ENCODE measurements at places on chromosomes 5 and 9.

DNA sequence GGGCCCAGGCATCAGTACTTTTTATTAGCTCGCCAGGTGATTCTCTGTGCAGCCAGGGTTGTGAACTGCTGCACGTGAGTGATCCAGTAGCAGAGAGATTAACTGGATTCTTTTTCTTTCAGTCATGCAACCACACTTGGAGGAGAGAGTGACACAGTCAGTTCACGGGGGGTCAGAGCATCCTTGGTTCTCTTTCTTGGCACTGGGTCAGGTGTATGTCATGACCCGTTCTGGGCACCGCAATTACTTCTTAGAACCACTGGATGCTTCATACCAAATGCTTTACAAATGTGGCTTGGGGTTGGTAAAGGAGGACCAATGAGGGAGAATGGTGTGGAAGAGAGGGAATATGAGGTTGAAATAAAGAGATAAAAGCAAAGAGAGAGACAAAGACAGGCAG, 368.7 kb downstream of the MLLT3 start:
- DNase-seq, result no peak

DNA sequence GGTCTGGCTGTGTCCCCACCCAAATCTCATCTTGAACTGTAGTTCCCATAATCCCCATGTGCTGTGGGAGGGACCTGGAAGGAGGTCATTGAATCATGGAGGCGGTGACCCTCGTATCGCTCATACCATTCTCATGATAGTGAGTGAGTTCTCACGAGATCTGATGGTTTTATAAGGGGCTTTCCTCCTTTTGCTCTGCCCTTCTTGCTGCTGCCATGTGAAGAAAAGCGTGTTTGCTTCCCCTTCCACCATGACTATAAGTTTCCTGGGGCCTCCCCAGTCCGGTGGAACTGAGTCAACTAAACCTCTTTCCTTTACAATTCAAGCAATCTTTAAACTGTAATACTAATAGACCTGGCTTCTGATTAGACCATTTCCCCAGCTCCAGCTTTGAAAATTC, 92.2 kb upstream of the SARDH start:
- DNase-seq, result no peak

DNA sequence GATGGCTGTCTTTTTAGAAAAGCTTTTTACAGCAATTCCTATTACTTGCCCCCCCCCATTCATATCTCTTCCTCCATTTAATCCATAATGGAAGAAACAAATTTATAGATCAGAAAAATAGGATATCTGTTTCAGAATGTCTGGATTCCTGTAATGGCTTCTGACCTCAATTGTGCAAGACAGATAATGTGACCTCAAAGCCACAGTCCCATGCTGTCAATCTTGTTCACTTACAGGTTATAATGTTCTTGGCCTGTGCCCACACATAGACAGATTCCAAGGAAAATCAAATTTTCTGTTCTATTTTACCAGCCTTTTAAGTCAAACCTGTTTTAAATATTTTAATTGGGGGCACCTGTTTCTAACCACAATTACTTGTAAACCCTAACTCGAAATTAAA, 143.4 kb downstream of the ENTREP1 start:
- DNase-seq, result no peak

- no peak for DNase-seq
Measured at GRCh38 chr9:87725356-87725899, 491 bp upstream of the CTSL start.

GRCh38 chr9:88747768-88748167, 212.8 kb downstream of the NXNL2 start:
- no peak for DNase-seq

GRCh38 chr9:69324549-69325401, at the start of gene ENTREP1:
TSS of gene ENTREP1 (plus strand) at chr9:69325215. CDS start at chr9:69325310, 95 bp downstream.
- DNase-seq, result peak; percentile 62

GRCh38 chr5:138874771-138875551, at the start of gene LRRTM2:
TSS of gene LRRTM2 (minus strand) at chr5:138875335. CDS start at chr5:138874911, 424 bp downstream.
- peak; percentile 27 for DNase-seq

DNA sequence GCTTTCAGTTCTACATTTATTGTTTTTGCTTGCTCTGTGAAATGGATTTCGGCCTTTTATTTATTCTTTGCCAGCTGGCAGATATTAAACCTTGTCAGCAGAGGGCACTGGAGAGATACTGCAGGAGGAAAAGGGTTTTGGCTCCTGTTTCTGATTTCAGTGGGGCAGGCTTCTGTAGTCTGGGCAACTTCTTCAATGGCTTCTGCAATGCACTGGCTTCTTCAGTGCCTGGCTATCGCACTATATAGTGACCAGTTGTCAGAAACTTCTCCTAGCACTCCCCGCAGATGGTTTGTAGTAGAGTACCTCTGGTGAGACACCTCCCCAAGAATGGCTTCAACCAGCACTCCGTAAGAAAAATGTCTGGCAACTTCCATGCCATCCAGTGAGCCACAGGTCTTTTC, 3.2 kb upstream of the NFX1 start:
- DNase-seq, result peak; percentile 57

GRCh38 chr5:78547183-78547582, 101.4 kb downstream of the LHFPL2 start:
- DNase-seq, result no peak

DNA sequence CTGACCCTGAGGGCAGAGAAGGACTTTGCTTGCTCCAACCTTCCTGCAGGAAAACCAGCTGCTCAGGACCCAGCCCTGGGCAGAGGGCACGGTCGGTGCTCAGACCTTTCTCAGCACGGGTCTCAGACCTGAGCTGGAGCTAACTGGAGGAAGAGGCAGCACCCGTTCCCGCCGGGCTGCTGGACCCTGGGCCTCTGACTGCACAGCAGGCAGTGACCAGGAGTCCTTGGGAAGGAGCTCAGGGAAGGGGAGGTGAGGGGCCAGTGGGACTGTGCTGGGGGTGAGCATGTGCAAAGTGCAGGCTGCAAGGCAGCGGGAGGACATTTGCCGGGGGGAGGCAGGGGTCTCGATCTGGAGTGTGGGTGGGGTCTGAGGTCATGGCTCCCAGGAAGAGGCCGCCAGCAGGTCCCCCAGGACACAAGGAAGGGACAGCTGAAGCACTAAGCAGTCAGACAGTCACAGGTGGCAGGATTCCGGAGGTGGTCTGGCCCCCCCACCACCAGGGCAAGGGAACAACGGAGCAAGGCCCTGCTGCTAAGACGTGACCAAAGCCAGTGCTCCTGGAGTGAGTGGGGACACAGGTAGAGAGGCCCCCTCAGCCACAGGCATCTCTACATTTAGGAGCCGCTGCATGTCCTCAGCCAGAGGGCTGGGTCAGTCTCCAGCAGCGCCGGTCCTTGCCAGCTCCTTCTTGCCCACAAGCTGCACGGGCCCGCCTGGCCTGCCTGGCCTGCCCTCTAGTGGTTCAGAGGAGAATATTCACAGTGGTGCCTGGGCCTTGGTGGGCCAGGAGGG, 4.8 kb upstream of the DPM2 start:
- DNase-seq, result peak; percentile 29

DNA sequence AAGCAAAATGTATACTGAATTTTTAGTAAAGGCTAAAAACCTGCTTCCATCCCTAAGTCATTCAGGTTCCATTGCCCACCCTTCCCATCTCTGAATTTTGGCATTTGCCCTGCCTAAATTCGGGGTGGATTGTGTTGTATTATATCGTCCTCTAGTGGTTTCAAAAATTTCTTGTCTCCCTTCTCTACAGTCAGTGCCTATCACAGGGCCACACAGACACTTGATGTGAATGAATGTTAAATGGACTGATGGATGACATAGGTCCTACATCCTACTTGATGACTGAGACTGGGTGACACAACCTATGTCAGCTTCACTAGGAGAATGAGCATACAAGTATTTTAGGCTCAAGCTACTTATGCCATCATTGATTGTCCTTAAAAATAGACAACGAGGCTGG, 45.6 kb upstream of the SLC30A5 start:
- DNase-seq, result no peak

DNA sequence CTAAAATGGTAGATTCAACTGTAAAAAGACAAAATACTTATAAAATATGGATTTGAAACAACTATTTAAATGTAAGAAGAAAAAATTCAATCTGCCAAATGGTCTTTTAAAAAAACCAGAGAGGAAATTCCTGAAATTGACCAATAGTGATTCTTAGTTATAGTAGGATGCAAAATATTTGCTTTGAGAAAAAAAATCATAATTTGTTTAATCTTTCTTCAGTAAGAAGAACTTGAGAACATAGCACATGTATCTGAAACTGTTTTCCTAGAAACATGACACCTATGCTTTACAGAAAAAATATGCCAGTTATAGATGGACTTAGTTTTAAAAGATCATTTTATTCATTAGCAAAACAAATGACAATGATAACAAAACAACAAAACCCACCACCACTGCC, 186.9 kb upstream of the CD180 start:
- no peak for DNase-seq

DNA sequence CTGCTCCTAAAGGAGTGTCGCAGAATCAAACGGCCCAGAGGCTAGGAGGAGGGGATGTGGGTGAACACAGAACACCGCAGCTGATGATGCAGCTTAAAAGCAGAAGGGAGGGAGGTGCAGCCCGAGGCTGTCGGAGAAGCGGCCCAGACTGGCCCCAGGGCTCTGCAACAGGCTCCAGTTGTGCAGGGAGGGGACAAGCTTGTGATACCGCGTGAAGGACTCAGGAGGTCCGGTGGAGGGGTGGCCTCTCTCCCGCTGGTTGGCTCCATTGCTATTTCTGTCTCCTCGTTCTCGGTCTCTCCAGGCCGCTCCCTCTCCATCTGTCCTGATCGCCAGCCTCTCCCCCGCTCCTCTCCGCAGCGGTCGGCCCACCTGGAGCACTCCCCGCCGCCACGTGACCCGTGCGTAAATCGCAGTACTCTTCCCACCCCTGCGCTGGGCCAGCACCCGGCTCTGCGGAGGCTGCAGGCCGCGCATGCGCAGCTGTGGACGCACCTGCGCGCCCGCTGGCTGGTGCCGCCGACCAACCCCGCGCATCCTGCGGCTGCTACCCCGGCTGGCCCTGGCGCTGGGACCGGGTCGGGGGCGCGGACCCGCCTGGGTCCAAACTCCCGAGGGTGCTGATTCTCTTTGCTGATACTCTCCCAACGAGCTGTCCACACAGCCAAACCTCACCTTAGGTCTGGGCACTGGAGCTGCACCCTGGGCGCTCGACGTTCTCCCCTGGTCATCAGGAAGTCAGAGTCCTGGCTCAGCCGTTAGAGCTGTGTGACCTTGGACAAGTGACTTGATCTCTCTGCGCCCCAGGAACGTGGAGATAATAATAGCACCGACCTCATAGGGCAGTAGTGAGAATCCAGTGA, 3.7 kb upstream of the STXBP1 start:
- peak; percentile 87 for DNase-seq
